ENCODE measurements at places on chromosomes 7 and 10.

DNA sequence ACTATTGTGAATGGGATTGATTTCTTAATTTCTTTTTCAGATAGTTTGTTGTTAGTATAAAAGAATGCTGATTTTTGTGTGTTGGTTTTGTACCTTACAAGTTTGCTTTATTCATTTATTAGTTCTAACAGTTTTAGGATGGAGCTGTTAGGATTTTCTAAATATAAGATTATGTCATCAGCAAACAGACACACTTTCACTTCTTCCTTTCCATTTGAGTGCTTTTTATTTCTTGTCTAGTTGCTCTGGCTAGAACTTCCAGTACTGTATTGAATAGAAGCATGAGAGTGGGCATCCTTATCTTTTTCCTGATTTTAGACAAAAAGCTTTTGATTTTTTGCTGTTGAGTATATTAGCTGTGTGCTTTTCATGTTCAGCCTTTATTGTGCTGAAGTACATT is 81.5 kb downstream of the DNAH11 start:
- no peak for DNase-seq

GRCh38 chr10:51806079-51806835 is 106.9 kb upstream of the CSTF2T start:
- no peak for DNase-seq

DNA sequence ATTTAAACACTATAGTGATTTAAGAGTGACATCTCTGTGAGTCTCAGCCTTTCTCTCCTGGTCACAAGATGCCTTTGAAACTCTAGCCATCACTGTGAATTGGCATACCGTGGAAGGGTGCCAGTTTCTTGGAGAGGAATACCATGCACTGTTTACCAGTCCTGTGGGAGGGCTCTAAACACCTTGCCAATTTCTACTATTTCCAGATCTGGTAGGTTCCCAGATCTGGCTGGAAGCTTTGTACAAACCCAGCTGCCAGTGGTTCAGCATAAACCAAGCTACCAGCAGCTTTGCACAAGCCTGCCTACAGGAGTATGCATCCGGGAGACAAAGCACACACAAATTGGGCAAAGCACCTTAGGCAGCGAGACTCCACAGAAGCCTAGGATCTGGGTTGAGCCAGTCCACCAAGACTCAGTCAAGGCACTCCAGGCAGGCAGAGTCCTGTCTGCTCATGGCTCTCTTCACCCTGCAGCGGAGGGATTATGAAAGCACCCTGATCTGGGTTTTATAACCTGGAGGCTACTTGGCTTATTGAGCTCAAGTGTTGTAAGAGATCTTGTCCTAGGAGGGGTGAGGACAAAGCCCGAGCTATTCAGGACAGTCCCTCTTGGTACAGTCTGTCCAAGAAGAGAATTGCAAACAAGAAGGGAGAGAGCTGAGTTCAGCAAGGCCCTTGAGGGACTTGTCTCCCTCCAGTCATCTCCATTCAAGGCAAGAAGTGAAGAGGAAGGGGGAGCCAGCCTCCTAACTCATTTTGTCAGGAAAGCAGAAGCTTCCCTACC is 23.6 kb downstream of the MCM10 start:
- DNase-seq = no peak

- no peak for DNase-seq
Observed at GRCh38 chr10:86964061-86964846, 4.0 kb upstream of the ADIRF start.

DNA sequence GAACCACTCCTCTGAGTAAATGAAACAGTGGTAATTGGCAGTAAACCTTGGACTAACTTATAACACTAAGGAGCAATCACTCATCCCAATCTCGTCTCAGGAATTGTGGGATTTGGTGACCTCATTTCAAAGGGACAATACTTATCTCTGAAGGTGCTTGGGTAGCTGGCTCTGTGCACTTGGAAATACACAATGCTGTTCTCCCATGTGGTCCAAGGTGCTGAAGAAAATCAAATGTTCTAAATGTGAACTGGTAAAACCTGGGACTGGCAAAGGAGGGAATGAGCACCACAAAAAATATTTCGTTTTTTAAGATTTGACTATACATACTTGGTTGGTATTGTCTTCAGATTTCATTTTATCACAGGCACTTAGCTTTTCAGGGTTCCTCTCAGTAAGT is 1193.0 kb downstream of the SORCS1 start:
- no peak for DNase-seq

DNA sequence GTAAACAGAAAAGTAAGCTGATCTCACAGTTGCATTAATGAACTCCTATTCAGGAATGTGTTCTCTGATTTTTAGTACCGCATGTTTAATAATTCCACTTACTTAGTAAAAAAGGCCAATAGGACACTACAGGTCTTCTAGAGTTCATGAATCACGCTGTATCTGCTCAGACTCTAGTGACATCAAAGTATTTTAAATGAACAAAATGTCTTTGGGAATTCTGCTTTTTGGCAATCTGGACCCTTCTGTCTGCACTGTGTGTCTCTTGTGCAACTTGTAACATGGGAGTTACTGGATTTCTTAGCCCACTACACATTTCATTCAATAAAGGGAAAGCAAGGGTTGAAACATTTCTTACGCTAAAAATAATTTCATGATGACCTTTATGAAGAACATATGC is 50.2 kb downstream of the RABGEF1 start:
- no peak for DNase-seq

DNA sequence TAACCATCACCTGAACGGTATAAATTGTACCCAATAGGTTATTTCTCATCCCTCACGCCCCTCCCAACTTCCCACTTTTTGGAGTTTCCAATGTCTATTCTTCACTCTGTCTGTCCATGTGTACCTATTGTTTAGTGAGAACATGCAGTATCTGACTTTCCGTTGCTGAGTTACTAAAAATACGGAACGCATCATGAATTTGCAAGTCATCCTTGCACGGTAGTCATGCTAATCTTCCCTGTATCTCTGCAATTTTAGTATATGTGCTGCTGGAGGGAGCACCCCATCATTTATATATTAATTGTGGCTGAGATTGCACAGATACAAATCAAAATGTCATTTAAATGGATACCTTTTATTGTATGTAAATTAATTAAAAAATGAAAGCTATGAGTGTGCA is 75.7 kb upstream of the SFMBT2 start:
- no peak for DNase-seq

DNA sequence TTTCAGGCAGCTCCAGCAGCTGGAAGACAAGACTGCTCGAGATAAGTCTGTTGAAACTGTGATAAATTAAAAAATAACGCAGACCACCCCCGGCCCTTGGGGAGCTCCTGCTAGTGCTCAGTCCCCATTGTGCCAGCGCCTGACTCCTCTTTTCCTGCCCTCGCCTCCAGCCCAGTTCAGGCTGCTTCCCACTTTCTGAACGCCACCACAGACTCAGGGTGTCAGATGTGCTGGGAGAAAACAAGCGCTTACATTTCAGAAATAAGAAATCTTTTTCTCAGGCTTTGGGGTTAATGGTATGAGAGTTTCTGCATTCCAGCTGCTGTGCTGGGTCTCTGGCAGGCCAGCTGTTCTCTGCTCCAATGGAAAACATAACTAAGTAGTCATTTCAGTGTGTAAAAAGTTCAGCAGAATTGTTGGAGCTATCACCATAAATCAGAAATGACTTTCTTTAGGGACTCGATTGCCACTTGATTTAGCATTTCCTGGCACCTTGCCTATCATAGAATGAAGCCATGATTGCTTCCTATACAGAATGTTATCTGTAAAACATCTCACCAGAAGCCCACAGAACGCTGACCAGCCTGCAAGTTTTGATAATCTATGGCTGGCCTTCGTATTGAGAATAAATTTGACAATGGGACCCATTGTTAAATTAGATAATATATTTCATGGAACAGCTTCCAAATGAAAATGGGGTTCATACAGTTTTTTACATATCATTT is 257.0 kb upstream of the ZNF32 start:
- no peak for DNase-seq
